ENCODE measurements at places on chromosomes 13 and 19.

- no peak for DNase-seq
These were observed 145.7 kb downstream of the LIG4 start for GRCh38 chr13:108069521-108070210.

- no peak for DNase-seq
These were observed 25.3 kb upstream of the EHD2 start for GRCh38 chr19:47687906-47688305.

GRCh38 chr19:34430738-34431625 lies 2.8 kb downstream of the UBA2 start:
- DNase-seq: peak; percentile 7

GRCh38 chr13:91520952-91521351 lies 122.5 kb downstream of the GPC5 start:
- no peak for DNase-seq

GRCh38 chr19:1263188-1263587 lies 5.9 kb upstream of the CIRBP start:
- no peak for DNase-seq

GRCh38 chr13:87894059-87894458 lies 222.9 kb downstream of the SLITRK5 start:
- no peak for DNase-seq

- DNase-seq: no peak
These were observed 2.8 kb upstream of the SYDE1 start for GRCh38 chr19:15104411-15104810.

GRCh38 chr13:23776698-23777574 lies 112.3 kb downstream of the MIPEP start:
- DNase-seq: no peak

- DNase-seq: no peak
These were observed 17.0 kb upstream of the KCNN1 start for GRCh38 chr19:17949956-17950309.

DNA sequence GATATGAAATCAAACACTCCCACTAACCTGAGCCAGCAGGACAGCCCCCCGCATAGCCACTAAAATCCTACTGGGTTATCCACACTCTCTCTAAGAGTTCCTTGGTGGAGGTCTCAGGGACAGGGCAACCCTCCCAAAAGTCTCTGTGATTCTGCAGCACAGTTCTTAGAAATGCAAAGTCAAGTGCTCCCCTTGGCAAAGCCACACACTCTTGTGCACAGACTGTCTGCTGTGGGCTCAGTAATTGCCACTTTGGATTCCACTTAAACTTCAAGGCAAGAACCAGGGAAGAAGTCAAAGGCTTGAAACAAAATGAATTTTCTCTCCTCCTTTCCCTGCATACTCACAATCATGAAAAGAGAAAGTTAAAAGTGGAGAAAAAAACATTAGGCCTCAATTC lies 61.5 kb downstream of the DOCK9 start:
- DNase-seq: no peak

DNA sequence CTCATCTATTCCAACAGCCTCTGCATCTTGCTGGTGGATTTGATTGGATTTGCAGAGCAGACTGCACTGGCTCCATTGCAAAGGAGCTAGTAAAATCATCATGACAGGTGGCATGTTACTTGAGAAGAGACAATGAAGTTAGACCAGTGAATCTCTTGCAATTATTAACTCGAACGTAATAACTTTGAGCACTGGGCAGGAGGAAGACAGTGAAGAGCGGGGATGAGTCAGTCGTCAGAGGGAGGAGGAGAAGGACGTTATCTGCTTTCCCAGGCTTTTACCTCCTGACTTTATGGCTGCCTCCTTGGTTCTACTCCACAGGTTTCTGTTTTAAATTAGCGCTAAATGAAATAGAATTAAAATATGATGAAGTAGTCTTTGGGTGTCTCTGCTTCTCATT lies 257.8 kb upstream of the IPO5 start:
- no peak for DNase-seq

GRCh38 chr13:99414048-99414995 lies 87.0 kb upstream of the TM9SF2 start:
- DNase-seq: no peak

All from stimulated activated CD4-positive, alpha-beta T cell treated with anti-CD3 and anti-CD28 coated beads, Interleukin-12 subunit alpha, Interleukin-12 subunit beta, amount 100 ng/mL, for 48 hours (primary cell).